ENCODE measurements at places on chromosomes 13 and 19.

- DNase-seq = no peak
Observed at GRCh38 chr13:100245104-100245503, 156.2 kb downstream of the PCCA start.

DNA sequence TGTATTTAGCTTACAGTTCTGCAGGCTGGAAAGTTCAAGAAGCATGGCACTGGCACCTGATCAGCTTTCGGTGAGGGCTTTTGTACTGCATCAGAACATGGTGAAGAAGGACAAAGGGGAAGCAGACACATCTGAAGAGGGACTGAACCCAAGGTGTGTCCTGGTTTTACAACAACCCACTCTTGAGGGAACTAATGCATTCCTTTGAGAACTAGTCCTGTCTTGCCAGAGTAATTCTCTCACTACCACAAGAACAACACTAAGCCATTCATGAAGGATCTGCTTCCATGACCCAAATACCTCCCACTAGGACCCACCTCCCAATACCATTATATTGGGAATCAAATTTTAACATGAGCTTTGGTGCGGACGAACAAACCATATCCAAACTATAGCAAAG lies 93.6 kb downstream of the RFC3 start:
- DNase-seq = no peak

GRCh38 chr13:38767506-38768265 lies 80.8 kb downstream of the FREM2 start:
- DNase-seq = no peak

DNA sequence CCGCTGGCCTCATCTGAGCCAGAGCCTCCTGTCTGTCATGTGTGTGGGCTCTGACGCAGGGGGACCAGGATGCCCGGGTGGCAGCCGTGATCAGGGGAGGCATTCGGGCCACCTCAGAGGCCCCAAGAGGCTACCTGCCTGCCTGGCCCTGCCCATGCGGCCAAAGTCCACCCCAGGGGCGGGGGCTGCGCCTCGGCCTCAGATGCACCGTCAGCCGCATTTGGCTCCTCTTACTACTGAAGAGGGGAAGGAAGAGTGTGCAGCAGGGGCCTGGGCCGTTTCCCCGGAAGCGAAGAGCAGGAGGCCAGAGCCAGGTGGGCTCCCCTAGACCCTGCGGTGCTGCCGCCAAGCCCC lies 34.0 kb downstream of the C13orf46 start:
- DNase-seq = no peak

- no peak for DNase-seq
Observed at GRCh38 chr19:46656541-46656940, 4.4 kb downstream of the DACT3 start.

DNA sequence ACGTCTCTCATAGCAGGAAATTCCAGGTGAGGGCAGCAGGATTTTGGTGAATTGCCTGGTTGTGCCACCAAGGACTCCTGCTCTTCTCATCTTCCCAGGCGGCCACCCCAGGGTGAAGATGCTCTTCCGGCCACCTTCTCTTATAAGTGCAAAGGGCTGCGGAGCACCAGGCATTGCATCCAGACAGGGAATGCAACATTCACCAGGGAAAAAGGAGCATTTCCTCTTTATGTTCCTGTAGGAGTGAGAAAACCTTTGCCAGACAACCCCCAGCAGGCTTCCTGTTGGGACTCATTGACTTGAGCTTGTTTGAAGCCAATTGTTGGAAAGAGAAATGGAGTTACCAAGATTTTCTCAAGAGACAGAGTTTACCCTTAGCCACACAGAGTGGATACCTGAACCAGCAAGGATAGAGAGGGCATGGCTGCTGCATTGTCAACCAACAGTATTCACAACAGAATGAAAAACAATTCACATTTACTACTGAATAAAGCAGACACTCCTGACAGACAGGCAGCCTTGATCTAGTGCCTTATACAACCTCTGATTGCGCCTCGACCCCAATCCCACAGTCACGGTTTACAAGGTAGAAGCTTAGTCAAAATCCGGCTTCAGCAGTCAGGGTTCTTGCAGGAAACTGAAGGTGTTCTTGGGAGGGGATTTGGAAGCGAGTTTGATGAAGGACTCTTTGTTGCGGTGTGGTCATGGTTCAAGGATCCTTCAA lies 1.8 kb upstream of the ATP11A start:
- no peak for DNase-seq

DNA sequence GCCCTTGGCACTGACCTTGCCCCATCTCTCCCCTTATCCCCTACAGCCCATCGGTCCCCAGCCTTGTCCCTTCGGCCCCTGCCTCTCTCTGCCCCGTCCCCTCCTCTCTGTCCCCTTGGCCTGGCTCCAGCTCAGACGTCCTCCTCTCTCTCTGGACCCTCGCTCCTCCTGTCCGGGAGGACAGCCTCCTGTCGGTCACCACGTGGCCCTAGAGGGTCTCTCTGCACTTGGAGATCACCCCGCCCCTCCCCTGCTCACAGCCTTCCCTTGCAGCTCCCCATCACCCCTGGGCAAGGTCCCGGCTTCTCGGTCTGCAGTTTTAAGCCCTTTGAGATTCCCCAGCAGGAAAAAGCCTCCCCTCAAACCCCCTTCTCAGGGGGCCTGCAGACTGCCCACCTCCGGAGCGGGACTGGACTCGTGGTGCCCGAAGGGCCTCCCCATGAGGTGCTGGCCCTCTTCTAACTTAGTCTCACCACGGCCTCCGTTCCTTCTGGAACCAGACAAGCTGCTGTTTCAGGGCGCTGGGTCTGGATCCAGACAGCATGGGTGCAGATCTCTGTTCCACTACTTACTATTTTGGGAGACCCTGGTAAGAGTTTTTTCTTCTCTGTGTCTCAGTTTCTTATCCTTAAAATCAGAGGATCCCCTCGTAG lies 3.3 kb upstream of the KLK15 start:
- DNase-seq = no peak

DNA sequence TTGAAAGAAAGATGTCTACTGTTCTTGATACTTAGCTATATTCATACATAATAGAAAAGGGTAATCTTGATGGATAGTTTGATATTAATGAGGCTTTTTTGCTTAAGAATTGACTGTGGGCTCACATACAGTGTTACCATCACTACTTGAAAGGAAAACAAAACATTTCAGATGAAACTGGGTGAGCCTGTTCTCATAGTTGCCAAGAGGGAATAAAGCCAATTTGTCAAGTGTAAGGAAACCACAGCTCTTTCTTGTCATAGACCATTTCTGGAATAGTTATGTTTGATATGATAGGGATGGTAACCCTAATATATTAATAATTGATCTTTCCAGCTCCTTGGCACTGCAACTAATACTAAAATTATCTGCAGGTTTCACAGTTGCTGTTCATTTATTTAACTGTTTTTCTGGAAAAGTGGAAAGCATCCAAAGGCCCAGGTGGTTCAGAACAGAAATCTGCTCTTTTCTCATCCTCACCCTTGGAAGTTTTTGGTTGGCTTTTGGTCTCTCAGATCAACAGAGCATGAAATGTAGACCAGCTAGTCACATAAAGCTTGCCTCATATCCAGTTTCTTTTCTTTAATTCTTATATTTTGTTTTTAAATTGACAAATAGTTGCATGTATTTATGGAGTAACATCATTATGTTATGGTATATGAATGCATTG lies 43.2 kb downstream of the ARHGEF7 start:
- DNase-seq = no peak

DNA sequence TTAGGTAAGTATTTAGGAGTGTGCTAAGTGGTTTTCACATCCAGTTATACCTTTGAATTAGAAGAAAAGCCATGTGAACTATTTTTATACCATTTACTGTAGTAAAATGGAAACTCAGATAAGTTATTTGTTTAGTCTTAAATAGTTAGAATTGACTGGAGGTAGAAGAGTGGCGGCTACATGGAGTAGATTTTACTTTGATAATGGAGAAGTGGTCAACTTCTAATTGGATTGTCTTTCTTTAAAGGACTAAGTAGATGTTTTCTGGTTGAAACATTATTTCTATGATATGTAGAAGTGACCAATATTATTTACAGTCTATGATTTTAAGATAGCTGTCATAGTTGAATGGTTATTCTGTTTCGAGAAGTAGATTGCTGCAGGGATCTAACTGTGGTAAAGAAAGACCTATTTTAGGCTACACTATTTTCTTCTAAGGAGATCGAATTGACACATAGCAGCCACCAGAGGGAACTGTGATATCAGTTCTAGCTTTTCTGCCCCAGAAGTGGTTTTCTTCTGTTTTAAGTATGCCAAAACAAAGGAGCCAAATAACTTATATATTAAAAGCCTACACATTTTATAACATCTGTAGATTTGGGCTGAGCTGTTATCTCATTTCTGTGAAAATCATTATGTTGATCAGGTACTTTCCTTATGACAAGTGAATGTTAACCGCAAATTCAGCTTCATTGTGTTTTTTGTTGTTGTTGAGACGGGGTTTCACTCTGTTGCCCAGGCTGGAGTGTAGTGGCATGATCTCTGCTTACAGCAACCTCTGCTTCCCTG lies 26.1 kb downstream of the ZMYM2 start:
- no peak for DNase-seq

- no peak for DNase-seq
Observed at GRCh38 chr19:10339977-10340376, 553 bp upstream of the ICAM3 start.

GRCh38 chr13:48185018-48185417 lies 48.0 kb upstream of the ITM2B start:
- DNase-seq = no peak

GRCh38 chr19:5166262-5166661 lies 174.3 kb downstream of the PTPRS start:
- DNase-seq = no peak

DNA sequence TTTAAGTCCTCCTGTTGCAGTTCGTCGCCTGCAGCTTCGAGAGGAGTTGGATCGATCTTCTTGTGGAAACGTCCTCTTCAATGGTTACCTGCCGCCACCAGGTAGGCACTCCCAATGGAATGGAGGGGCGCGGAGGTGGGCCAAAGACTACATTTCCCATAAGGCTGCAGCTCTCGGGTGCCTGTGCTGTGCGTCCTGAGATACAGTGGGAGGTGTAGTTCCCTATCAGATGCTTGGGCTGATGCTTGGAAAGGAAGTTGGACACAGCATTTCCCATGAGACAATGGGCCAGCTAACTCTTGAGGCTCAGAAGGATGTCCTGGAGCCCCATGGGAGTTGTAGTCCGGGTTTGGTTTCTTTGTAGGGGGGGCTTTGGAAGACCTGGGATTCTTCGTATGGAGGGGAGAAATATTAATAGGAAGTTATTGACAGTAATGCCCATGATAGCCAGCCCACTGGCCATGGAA lies 1.8 kb downstream of the SHKBP1 start:
- DNase-seq = no peak

- DNase-seq = no peak
Observed at GRCh38 chr19:49420227-49420626, 3.0 kb downstream of the PTH2 start.

- DNase-seq = no peak
Observed at GRCh38 chr13:40629678-40630384, 36.6 kb downstream of the FOXO1 start.

DNA sequence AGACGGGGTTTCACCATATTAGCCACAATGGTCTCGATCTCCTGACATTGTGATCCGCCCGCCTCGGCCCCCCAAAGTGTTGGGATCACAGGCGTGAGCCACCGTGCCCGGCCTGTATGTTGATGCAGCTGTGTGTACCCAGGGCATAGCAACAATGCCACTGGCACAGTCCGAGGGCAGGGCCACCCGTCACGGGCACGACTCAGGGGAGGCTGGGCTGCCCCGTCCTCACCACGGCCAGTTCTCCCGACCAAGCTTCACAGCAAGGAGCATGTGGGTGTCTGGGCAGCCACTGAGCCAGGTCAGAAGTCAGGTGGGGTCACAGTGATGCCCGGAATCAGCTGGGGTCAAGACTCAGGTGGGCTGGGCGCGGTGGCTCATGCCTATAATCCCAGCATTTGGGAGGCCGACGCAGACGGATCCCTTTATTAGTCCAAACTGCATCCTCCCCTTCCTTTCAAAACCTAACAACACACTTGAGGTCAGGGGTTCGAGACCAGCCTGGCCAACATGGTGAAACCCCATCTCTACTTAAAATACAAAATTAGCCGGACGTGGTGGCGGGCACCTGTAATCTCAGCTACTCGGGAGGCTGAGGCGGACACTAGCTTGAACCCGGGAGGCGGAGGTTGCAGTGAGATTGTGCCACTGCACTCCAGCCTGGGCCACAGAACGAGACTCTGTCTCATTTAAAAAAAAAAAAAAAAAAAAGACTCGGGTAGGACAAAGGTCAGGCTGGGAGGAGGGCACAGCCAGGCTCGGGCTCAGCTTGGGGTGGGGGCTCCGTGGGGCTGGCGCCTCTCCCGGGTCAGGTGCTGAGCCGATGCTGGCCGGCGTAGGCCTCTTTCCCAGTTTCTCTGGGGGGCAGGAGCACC lies 1.2 kb upstream of the CDC34 start:
- no peak for DNase-seq

DNA sequence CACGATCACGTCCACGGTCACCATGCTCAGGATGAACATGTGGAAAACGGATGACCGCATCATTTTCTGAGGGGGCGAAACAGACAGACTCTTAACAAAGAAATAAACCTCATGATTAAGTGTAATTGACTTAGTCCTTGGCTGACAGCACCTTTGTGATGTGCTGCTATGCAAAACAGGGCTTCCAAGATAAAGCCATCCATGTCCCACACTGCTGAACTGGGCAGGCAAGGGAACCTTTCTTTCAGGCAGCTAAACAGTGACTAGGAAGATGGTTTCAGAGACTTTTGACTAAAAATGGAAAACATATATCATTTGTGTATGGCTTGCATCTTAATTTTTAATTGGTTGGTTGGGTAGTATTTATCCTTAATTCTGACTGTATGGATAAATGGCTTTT lies 157.8 kb downstream of the NALCN start:
- no peak for DNase-seq

DNA sequence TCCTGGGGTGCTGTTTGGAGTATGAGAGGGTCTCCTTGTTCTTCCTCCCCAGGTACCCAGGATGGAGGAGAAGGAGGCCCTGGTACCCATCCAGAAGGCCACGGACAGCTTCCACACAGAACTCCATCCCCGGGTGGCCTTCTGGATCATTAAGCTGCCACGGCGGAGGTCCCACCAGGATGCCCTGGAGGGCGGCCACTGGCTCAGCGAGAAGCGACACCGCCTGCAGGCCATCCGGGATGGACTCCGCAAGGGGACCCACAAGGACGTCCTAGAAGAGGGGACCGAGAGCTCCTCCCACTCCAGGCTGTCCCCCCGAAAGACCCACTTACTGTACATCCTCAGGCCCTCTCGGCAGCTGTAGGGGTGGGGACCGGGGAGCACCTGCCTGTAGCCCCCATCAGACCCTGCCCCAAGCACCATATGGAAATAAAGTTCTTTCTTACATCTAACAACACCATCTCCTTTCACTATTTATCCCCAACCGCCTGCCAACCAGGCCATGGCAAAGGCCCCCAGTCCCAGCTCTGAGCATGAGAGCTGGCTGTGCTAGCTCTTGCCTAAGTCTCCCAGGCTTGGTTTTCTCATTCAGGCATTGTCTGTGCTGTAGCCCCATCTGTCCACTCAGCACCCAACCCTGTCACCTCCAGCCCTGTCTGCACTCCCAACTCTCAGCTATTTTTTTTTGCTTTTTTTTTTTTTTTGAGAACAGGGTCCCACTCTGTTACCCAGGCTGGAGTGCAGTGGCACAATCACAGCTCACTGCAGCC lies 11.2 kb downstream of the DKKL1 start:
- no peak for DNase-seq

GRCh38 chr13:42228527-42228926 lies 43.4 kb upstream of the AKAP11 start:
- DNase-seq = no peak

- no peak for DNase-seq
Observed at GRCh38 chr13:98892821-98893220, 85.0 kb downstream of the DOCK9 start.

- no peak for DNase-seq
Observed at GRCh38 chr13:96314974-96315373, 225.1 kb downstream of the HS6ST3 start.

Measured in glutamatergic neuron (in vitro differentiated cells).